ENCODE measurements at places on chromosomes 3 and 15. TPM values are rescaled to one million over a fixed set of nuclear protein-coding genes. Genes with fewer than 3 reads are reported as not detected.

DNA sequence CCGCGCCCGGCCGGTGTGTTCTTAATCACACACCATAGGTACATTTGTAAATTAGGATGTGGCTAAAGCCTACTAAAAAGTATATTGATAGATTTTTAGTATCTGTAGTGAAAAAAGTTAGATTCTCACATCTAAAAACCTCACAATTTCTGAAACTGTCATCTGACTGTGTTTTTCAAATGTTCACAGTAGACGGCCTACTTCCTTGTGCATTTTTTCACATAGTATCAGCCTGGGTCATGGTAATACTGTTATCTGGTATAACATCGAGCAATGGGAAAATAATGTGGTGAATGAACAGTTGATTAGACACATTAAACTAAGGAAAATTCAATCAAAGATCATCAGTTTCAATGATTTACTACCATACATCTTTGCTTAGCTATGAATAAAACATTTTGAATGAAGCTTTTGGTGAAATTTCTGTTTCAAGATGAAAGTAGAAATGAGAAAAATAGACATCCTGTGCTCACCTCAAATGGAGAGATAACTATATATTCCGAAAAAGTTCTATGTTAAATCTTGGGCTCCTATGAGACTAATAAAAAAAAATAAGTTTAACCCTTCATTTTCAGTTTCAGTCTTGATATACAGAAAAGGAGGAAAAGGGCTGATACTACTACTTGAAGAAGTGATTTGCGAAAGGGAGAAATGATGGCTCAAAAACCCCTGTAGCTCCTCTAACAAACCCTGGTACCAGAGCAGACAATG, 262.7 kb downstream of the ZBTB20 start:
- DNase-seq, result no peak

DNA sequence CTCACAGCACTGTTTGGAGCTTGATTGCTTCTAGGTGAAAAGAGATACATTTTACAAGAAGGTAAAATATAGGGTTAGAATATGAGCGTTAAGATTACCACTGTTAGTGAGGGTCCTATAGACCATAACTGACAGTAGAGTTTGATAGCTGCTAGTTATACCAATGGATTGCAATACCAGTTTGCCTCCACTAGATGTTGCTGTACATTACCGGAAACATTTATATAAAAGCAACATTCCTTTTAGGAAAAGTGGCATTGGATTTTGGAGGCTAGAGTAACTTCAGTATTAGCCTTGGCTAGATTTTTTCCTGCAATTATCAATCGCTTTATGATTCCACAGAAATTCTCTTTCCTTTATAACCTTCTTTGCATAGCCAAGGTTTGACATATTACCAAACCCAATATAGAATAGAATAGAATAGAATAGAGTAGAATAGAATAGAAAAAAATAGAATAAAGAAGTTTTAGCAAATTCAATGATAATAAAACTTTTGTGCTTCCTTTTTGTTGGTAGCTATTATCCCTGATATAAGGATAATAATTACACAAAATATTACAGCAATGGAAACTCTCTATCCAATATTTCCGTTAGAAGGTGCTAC, 1093.6 kb upstream of the ALCAM start:
- no peak for DNase-seq

DNA sequence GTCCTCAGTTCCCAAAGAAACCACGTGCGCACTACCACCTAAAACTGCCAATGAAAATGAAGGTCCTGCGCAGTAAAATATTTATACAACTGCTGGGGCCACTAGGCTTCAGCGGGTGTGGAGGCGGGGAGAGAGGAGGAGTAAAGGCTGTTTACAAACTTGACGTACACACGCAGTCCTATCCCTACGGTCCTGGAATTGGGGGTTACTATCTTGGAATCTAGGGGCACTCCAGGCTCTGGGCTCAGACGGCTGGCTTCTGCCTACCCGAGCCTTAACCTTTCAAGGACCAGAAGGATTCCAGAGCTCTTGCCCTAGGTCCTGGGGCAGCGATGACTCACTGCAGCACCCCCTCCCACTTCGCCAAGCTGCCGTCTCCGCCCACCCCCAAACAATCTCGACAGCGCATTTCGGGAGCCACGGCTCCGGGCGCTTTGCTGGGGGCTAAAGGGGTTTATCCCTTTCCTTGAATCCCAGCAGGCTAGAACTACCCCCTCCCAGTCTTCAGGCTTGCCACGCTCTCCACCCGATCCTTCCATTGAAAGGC, 3.0 kb downstream of the ADAMTS9 start:
- no peak for DNase-seq

- DNase-seq, result no peak
Observed at GRCh38 chr3:23430781-23431398, 227.8 kb downstream of the UBE2E2 start.

- DNase-seq, result no peak
Observed at GRCh38 chr3:174581558-174581957, 277.6 kb upstream of the NAALADL2 start.

DNA sequence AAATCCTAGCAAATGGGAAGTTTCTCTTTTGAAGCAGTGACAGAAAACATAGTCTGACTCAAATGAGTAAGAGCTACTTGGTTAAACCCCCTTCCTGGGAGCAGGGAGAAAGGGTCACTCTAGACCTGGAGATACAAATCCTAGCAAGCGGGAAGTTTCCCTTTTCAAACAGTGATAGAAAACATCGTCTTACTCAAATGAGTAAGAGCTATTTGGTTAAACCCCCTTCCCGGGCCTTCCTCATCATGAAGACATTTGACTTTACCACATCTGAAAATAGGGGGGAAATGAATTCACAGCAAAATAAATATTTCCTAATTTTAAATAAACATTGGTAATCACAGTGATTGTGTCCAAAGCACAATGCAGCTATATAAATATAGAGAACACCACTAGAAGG, 79.2 kb downstream of the FOXB1 start:
- DNase-seq, result no peak

DNA sequence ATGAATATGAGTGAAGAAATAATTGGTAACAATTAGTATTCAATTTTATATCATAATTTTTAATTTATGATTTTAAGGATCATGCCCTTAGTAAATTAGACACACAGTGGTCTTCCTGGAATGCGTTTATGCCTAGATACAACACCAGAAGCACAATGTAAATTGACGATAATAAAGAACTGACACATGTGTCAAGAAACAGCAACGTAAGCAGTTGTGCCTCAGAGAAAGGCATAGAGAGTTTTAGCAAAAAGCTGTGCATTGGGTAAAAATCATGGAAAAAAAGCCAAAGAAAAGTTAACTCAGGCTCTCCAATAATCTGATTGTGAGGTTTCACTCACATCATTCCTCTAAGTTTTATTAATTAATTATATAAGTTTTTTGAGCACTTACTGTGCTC, 37.0 kb upstream of the CNTN6 start:
- DNase-seq, result no peak

DNA sequence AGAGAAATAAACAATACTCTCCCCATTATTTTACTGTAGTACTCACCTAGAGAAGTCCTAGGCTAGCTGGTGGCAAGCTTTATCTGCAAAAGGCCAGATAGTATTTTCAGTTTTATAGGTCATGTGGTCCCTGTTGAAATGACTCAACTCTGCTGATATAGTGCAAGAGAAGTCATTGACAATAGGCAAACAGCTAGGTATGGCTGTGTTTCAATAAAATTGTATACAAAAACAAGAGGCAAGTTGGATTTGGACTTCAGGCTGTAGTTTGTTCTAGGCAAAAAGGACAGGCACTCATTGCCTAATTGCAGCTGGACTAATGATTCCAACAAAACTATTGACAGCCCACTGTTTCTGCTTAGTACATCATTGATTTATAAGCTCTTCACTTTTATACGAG, 328.0 kb upstream of the PDZRN3 start:
- no peak for DNase-seq

- DNase-seq, result no peak
Observed at GRCh38 chr3:49238274-49239127, 38.5 kb downstream of the C3orf62 start.

GRCh38 chr3:43399034-43399433, 112.7 kb downstream of the SNRK start:
- DNase-seq, result no peak

DNA sequence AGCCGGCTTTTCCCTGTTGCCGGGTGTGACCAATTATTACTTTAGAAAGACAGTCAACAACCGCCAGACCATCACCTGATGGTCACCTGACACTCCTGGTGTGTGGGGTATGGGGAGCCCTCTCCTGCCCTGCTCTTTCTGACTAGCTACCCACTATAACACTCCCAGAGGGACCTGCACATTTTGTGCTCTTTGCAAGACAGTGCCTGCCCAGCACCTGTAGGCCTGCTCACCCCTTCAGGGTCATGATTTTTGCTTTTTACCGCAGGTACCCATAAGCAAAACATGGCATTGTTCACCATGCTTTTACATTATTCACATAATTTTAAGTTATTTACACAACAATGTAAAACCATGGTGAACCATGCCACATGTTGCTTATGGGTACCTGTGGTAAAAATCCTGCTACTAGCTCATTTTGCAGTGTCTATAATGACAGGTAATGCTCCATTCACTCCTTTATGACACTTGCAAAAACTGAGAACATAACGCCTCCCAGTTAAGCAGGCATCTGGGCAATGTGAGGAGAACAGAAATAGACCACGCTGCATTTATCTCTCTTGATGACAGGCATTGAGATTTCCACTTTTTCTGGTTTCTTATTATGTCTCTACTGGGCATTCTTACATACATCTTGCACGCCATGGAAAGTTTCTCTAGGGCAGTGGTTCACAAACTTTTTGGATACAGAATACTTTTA, 9.9 kb downstream of the CCRL2 start:
- DNase-seq, result no peak

- DNase-seq, result no peak
Observed at GRCh38 chr15:71393383-71393782, 278.1 kb downstream of the THSD4 start.

DNA sequence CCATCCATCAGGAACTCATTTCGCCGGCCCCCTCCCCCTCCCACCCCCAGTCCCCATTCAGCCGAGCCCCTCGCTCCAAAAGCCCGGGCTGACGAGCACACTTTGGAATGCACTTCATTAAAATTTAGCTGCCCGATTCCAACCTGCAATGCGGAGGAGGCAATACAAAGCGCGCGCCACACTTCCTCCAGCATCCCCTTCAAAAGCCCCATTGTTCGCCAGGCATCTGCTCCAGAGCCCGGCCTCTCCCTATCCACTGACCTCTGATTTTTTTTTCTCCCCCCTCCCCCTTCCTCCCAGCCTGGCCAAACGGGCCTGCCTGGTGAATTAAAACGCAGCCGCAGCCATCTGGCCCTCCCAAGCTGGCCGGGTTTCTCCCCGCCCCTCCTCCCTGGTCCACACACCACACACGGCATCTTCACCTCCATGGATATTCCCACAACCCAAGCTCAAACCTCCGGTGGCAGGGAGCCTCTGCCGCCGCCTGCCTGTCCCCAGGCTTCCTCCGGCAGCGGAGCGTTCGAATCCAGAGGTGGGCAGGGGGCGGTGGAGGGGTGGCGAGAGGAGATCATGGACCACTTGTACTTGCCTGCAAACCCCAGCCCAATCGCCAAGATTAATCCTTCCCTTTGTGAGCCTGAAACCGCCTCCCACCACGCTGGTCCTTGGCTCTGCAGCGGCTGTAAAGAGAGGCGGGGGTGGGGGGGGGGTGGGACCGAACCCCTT, 441.3 kb downstream of the MAGI1 start:
- DNase-seq, result no peak

DNA sequence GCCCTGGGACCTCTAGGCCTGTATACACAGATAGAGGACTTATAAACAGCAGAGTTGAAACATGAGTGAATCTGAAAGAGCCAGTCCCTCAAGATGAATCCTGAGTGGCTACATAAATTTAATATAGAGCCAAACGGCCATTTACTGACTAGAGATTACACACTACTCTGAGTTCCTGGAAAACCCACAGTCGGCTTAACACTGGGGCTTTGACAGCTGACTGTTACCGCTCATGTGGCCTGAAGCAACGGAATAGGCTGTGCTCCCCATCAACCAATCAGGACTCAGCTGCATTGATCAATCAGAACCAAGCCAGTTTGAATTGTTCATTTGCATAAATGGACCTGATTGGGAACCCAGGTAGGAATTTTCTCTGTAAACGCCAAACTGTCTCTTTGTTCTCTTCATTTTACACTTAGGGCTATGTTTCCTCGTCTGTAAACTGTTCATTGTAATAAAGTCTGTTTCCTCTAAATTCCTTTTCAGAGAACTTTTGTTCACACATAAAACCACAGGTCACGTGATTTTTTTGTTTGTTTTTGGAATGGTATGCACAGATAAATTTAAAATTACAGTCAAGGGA, 40.5 kb downstream of the CCNL1 start:
- peak; percentile 44 for DNase-seq

DNA sequence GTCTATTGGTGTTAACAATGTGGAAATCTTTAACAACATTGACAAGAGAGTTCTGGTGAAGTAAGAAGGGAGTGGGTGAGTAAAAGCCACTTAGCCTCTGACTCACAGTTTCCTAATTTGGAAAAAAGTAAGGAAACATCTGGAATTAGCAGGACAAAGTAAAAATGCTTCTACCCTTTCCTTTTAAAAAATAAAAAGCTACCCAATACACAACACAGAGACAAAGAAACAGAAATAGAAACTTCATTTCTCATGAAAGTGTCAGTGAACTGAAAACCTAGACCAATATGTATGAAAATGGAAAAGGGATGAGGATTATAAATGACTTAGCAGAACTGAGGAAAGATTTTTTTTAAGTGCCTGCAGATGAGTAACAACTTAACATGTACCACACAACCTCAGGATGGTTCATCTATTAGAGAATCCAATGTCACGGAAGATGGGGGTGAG, 65.4 kb downstream of the SSR3 start:
- DNase-seq, result no peak

The PROS1 gene
- total RNA-seq, result 1.2 TPM

The VPS8 gene
- total RNA-seq, result 40.3 TPM

The SPRED1 gene
- total RNA-seq, result 0.49 TPM

The GRK7 gene
- total RNA-seq, result not detected

The CHRM5 gene
- total RNA-seq, result not detected

The TNFAIP8L3 gene
- 0.49 TPM for total RNA-seq

The EIF5A2 gene
- total RNA-seq, result 10.5 TPM

The SLC22A13 gene
- 0.78 TPM for total RNA-seq

Data from activated T-helper 1 cell treated with anti-CD3 and anti-CD28 coated beads, Interleukin-12 subunit alpha, Interleukin-12 subunit beta, Interleukin-2, Interleukin-4 antibody, amounts not matched to agents 30 ng/mL and 10 ng/mL and 1 ng/mL, durations not matched to agents 14 hours and 24 hours and 36 hours (primary cell).